ENCODE measurements at places on chromosomes 16 and 17.

GRCh38 chr17:81022344-81022676 is 12.6 kb upstream of the BAIAP2 start:
- no peak for DNase-seq

DNA sequence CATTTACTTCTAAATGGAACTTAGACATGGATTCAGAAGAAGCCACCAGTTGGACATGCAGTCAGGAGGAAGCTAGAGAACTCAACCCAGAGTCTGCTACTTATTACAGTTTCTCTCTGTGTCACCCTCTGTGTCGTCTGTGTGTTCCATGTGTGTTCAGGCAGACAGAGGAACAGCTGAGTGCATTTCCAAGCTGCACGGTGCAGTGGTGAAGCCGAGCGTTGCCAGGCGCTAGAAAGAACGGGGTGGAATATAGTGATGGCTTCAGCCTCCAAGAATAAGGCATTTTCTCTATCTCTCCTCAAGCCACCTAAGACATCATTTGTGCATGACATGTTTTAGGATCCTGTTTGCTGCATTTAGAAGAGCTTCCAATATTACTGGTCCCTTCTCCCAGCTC is 101.1 kb upstream of the CCL2 start:
- no peak for DNase-seq

DNA sequence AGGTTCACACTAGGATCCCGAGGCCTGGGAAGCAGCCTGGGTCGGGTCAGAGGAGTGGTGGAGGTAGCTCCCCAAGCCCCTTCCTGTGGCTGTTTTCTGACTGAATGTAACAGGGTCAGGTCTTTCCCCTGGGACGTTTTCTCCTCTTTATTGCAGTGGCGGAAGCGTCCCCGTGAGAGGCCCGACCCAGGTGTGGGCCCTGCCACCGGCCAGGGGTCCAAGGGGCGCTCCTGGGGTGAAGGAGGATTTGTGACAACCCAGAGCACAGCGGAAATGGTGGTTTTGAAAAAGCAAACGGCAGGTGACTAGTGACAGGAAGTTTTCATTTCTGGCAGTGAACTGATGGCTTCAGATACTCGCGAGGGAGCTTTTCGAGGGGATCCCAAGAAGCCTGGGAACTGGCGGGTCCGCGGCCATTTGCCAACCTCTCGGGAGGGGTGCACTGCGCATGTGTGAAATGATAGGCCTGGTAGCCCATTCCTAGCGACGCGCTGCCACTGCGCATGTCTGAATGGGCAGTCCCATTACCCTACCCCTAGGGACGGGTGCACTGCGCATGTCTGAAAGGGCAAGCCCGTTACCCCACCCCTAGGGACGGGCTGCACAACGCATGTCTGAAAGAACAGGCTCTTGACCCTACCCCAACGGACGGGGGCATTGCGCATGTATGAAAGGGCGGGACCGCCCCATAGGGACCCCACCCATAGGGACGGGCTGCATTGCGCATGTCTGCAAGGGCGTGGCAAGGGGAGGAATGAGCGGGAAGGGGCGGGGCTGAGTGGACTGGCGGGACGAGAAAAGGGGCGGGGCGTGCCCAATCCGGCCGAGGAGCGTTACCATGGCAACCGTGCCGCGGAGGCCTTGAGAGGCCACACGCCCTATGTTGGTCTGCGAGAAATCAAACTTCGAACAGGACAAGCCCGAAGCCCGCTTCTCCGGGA is 1747.9 kb downstream of the TP53TG3F start:
- DNase-seq, result no peak

GRCh38 chr17:16486373-16487250 is 5.4 kb downstream of the LRRC75A start:
- peak; percentile 95 for DNase-seq

- no peak for DNase-seq
These were observed 444.3 kb upstream of the HSBP1 start for GRCh38 chr16:83363521-83363920.

DNA sequence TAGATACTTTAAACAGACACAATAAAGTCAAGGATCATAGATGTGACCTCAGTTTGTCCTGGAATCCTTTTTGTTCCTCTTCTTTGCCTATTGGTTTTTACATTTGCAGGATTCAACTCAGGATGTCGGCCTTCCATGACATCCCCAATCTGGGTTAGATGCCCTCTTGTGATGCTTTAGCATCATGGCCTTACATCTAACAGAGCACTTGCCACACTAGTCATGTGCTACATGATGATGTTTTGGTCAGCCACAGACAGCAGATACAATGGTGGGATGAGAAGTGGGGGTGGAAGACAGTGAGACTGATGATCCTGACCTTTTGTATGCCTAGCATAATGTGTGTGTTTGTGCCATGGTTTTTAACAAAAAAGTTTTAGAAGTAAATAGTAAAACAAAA is 1.8 kb upstream of the SYNRG start:
- no peak for DNase-seq

DNA sequence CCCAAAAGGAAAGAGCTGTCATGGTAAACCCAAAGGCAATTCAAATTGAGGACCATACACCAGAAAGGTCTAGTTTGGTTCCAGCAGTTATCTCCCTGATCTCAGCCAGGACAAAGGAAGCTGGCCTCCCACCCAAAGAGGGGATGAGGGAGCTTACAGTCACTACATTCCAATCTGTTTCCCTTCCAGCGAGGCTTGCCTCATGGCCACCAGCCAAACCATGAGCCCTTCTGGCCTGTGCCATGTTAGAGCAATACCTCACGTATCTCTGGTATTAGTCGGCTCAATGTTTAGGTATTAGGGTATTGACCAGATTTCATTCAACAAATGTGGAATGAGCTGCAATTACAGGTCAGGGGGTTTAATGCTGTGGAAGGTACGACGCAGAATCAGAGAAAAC is 8.4 kb downstream of the NDUFAB1 start:
- no peak for DNase-seq

DNA sequence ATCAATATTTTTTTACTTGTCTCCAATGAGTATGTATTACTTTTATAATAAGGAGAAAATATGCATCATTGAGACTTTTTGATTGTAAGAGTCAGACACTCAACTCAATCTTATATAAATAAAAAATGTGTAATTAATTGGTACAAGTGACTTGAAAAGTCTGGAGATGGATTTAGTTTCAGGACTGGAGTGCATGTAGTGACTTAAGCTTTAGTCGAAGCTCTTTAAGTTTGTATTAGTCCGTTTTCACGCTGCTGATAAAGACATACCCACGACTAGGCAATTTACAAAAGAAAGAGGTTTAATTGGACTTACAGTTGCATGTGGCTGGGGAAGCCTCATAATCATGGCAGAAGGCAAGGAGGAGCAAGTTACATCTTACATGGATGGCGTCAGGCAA is 60.7 kb upstream of the NKD1 start:
- DNase-seq, result no peak
